ENCODE measurements at places on chromosomes 12 and 14.

- no peak for DNase-seq
Observed at GRCh38 chr12:57049119-57049446, 846 bp downstream of the MYO1A start.

DNA sequence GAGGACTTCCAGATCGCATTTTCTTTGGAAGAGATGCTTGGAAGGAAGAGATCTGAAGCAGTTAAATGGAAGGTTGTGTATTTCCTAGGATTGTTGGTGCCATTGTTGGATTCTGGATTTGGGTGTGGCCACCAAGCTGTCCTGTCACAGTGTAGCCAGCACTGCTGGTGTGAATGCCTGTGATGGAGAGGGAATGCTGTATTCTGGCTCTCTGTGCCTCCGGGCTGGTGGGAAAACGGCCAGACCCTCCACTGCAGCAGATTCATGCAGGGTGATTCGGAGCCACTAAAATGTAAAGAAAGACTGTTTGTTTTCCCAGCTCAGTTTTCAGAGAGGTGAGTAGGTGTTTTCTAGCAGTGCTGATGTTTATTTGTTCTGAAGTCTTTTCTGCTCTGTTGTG, 30.7 kb upstream of the MANSC4 start:
- no peak for DNase-seq

DNA sequence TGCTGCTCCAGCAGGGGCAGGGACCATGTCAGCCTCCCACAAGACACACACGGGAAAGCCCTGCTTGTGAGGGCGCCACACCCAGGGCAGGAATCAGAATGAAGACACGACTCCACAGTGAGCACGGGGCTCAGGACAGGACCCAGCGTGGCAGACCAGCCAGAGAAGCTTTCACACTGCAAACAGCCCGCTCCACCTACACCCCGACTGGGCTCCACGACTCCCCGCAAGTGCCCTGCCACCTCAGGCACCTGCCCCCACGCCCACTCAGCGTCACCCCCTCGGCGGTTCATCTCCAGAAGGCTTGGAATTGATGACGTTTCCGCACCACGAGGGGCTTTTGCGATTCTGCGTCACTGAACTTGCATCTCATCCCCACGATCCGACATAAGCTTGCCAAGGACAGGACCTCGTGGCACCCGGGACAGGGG, 91.1 kb downstream of the FBXL14 start:
- no peak for DNase-seq

DNA sequence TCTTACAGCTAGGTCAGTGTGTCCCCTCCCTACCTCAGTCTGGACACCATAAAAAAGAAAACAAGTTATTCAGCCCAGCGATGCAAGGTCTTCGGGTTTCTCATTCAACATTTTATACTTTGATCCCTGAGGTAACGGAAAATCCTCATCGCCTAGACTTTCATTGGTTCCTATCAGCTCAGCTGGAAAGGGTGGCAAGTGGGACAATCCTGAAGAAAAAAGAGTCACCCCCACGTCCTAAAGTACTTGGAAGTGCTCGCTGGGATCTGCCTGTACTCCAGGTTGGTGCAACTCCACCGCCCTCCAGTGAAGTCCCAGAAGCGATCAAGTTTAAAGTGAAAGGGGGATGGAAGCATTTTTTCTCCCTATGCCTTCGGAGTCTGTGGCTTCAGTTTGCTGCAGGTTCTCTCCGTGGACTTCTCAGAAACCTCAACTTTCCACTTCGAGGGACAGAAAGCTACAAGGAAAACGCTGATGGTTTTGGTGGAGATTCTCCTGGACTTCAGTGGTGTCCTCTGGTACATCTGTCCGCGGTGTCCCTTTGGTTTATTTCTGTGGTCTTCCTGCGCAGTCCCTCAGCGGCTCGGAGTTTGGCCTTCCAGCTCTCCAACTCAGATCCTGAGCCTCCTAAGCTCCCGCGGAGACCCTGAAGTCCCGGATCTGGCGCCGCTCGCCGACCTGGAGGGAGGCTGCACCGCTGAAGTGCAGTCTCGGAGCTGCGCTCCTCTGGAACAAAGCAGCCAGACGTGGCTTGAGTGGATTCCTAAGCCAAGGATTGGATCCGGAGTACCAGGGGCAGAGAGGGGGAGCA, 1.8 kb upstream of the LRFN5 start:
- no peak for DNase-seq

DNA sequence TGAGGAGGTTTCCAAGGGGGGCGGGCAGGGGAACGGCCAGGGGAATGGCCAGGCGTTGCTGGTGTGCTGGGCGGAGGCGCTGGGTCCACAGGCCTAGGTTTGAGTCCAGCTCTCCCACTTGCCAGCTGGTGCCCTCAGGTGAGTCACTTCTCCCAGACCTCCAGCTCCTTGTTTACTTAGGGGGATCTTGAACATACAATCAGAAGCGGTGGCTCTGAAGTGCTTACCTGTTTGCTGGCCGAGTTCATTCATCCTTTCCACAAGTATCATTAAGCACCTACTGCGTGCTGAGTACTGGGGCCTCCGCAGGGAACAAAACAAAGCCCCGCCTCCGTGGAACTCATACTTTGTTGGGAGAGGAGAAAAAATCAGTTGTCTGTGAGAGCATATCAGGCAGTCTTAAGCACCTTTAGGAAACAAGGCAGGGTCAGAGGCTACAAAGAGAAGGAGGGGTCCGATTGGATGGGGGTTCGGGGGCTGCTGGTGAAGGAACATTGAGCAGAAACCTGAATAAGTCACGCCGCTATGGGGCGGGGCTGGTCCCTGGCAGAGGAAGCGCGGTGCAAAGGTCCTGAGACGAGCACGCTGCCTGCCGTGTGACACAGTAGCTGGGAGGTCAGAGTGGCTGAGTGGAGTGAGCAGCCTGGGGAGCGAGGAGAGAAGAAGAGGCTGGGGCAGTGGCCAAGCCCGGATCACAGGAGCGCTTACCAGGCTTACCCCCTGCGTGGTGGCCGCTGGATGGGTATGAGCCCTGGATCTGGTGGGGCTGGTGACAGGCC, 15.1 kb downstream of the MVK start:
- no peak for DNase-seq

- no peak for DNase-seq
Observed at GRCh38 chr14:99647411-99647810, 2.5 kb downstream of the HHIPL1 start.

GRCh38 chr12:98388126-98388525, 127.3 kb upstream of the TMPO start:
- no peak for DNase-seq

DNA sequence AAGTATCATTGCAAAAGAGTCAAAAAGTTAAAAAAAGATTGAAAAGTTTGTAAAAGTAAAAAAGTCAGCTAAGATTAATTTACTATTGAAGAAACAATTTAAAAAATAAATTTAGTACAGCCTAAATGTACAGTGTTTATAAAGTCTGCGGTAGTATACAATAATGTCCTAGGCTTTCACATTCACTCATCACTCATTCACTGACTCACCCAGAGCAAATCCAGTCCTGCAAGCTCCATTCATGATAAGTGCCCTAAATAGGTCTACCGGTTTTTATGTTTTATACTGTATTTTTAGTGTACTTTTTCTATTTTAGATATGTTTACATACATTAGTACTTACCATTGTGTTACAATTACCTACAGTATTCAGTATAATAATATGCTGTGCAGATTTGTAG, 43.9 kb upstream of the ABCC9 start:
- DNase-seq = no peak

GRCh38 chr12:109291521-109292341, 17.4 kb downstream of the FOXN4 start:
- DNase-seq = no peak
